Left cardiac atrium (tissue), 4 donors: ENCODE measurements at places on chromosomes 3 and 15. TPM values are rescaled to one million over a fixed set of nuclear protein-coding genes. Genes with fewer than 3 reads are reported as not detected.
A peak's percentile ranks its signal among the peaks of the same experiment; 100 is the strongest.

DNA sequence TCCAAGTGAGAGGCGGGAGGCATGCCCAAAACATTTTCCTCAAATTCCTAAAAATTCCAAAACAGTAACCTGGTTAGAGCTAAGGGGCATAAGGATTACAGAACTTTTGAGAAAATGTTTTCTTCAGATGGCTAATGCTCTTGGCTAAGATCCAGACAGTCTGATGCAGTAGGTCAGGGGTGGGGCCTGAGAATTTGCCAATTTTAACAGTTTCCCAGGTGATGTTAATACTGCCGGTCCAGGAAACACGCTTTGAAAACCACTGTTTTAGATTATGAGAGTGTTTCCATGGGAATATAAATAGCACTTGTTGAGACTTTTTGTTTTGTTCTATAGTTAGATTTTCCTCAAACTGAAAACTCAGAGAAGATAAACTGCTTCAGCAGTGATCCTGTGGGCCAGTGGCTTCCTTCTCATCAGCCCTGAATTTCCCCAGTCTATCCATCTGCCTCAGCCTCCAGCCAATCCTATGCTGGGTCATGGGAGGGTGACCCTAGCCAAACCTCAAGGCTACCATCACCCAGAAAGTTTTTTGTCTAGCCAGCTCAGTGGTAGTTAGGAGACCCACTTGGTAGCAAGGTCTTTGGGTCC, 71.6 kb upstream of the ACP3 start:
- no peak for DNase-seq

- no peak for DNase-seq
Observed at GRCh38 chr15:68200016-68200861, 4.9 kb downstream of the CALML4 start.

- no peak for DNase-seq
Observed at GRCh38 chr3:192186498-192186897, 540.8 kb downstream of the FGF12 start.

Gene GOLGA8O
- 1.6 TPM for total RNA-seq

GRCh38 chr15:64105113-64105704, 9.4 kb downstream of the SNX1 start:
- DNase-seq: no peak

Gene ANKRD34C
- not detected for total RNA-seq

Gene SEMA3G
- 13.7 TPM for total RNA-seq

Gene CHDH
- 5.0 TPM for total RNA-seq

GRCh38 chr3:137852391-137852830, 88.3 kb downstream of the SOX14 start:
- no peak for DNase-seq

DNA sequence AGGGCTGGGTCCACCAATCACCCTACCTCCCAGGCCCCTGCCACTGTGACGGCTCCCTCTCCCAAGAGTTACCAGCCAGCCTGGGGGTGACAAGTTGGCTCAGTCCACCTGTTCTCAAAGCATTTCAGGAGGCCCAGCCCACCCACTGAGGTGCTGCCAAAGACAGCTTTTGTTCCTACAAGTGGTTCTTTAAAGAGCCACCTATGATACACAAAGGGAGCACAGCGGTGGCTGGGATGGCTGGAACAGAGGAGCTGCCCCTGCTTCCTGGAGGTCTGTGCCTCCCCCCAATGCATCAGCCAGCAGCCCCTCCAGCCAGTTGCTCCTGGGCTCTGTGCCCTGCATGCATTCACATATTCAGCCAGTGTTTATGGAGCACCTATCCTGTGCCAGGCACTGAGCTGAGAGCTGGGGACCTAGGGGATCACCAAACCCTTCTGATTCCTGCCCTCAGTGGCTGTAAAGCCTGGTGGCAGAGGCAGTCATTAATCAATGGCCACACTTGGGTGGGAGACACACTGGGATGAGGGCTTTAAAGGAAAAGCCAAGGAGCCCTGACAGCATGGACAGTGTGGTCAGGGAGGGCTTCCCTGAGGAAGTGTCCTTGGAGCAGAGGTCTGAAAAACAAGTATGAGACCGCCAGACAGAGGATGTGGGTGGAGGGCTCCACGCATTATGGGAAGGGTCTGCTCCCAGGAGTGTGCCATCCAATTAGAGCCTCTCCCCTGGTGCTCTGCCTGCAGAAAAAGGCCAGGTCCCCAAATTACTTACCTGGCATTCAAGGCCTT, 107.1 kb upstream of the LINGO1 start:
- no peak for DNase-seq

GRCh38 chr3:137746808-137747207, 17.3 kb upstream of the SOX14 start:
- no peak for DNase-seq

DNA sequence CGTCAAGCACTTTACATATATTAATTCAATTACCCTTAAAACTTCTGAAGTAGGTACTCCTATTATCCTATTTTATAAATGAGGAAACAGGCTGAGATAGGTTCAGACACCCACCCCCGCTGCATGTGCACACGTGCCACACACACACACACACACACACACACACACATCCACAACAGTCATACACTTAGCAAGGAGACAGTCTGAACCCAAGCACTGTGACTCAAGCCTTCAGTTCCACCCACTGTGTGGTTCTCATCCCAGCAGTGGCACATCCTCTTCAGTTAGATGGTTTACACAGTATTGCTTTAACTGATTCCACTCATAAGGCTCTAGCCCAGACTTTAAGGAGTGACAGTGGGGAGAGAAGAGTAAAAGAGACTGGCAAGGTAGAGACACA, 91.1 kb upstream of the FGF7 start:
- no peak for DNase-seq

- DNase-seq: no peak
Observed at GRCh38 chr3:166471074-166471767, 634.0 kb upstream of the BCHE start.

Gene IGF2BP2
- total RNA-seq: 14.2 TPM

- no peak for DNase-seq
Observed at GRCh38 chr15:34734303-34734702, 20.5 kb downstream of the GJD2 start.

Gene CAV3
- total RNA-seq: 17.6 TPM

DNA sequence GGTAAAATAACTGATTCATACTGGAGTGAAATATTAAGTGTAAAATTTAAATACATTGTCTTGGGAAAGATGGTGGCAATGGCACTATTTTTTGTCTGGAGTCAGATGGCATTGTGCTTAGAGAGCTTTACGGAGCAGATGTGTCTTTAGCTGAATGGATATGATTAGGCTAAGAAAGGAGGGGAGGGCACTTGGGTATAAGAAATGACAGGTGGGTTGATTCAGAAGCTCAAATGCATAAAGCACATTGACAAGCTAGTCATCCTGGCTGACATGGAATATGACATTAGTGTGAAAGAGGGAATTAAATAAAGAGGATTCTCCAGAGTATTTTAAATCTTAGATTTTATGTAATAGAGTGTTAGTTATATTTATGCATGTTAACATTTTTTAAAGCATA, 570.1 kb upstream of the CBLB start:
- DNase-seq: no peak

DNA sequence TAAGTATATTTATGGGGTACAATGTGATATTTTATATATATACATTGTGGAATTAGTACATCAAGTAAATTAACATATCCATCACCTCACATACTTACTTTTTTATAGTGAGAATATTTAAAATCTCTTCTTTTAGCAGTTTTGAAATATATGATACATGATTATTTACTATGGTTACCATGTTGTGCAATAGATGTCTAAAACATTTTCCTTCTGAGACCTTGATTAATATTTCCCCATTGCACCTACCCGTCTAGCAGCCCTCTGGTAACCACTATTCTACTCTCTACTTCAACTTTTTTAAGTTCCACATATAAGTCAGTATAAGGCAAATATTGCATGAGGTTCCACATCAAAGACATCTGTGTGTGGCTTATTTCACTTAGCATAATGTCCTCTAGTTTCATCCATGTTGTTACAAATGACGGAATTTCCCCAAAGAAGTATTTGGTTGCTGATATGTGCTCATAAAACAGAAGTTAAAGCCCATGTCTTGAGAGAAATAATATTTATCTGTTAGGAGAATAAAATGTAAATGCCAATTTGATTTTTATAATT, 29.6 kb upstream of the NFKBIZ start:
- no peak for DNase-seq

- no peak for DNase-seq
Observed at GRCh38 chr15:47652328-47652727, 65.0 kb upstream of the SEMA6D start.

Gene C3orf49
- total RNA-seq: not detected

DNA sequence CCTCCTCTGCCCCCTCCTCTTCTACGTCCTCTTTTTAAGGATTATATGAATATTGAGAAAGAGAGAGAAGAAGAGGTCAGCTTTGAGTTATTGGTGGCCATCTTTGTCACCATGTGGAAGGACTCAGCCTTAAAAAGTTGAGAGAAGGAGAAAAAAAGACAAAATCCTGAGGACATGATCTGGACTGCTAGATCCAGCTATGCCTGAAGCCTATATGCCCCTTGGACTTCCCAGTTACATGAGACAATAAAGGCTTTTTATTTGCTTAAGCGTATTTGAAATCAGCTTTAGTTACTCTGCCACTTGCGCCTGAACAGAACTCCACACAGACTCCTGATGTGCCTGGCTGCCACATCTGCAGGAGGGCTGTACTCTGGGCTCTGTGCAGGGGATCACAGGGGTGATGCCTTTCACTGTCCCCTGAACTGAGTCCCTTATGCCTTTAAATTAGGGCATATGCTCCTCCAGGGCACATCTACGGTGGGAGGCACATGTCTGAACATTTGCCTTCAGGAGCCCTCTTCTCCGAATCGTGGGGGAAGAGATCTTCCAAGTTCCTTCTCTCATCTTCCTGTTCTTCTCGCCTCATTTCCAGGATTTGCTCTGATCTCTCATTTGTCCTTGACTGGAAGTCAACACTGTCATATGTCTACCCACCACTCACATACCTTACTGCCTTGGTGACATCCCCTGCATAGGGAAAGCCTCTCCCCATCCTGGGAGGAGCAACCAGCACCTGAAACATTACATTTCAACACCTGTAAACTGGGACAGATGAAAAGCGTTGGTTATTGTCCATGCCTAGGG, 14.0 kb upstream of the PLA2G4E start:
- no peak for DNase-seq

DNA sequence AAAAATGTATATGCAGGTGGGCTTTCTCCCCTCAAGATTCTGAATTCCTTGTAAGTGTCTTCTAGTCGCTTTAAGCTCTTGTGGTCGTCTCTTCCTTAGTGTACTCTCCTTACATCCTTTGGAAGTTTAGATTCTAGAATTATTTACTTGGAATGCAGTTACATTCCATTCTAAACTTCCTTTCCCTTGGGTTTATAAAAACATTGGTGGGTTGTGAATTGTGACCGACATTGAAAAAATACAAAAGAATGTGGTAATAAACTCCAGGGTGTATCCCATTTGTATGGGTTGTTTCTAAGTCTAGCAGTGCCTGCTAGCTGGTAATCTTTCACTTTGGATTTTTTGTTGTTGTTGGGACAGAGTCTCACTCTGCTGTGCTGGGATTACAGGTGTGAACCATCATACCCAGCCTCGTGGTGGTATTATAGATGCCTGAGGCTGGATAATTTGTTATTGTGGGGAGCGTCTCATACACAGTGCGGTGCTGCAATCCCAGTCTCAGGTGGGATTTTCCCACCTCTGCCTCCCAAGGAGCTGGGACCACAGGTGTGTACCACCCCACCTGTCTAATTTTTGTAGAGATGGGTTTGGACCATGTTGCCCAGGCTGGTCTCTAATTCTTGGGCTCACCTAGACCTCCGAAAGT, 9.1 kb downstream of the CHD2 start:
- no peak for DNase-seq

GRCh38 chr3:189148081-189148507, 23.7 kb upstream of the TPRG1 start:
- DNase-seq: peak; percentile 54

GRCh38 chr3:107523289-107523538, 452 bp downstream of the BBX start:
- DNase-seq: no peak

DNA sequence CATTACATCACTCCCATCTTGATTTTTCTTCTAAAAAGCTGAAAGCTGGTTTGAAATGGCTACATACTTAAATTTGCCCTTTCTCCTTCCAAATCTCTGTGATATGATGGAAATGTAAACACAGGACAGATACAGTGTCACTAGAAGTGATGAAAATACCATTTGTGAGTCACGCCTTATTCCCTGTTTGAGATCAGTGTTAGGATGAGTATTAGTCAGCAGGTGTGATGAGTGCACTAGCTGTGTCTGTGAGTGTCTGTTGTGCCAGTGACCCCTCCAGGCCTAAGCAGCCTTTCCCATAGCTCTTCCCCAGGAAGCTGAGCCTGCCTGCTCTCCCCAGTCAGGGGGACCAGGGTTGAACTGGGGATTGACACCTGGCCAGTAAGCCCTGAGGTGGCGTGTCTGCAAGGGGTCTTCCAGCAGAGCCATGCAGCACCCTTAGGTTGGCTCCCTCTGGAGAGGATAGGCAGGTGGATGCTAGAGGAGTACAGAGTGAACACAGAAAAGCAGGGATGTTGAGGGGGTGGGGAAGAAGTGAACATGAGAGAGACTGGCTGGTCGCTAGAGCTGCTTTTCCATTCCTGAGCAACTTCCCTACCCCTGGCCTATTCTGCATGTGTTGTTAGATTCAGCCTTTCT, 92.0 kb downstream of the PDE8A start:
- no peak for DNase-seq
